AG09319 (cell line): ENCODE measurements at places on chromosomes 7 and 10.

GRCh38 chr10:68224810-68225209 lies 7.1 kb downstream of the ATOH7 start:
- no peak for DNase-seq

GRCh38 chr7:33590916-33591315 lies 314.4 kb upstream of the BMPER start:
- DNase-seq = no peak

DNA sequence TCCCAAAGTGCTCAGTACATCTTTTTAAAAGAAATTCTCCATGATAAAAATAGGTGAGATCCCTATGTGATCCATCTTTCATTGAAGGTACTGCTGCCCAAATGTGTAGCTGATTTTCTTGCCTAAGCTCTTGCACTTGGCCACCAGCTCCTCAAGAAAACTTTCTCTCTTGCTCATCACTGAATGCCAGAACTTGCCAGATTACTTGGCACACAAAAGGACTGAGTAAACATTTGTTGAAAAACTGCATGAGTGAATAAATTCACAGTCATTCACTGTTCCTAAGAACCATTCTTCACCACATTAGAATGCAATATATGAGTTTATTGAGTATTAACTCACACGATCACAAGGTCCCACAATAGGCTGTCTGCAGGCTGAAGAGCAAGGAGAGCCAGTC lies 99.9 kb downstream of the TRIL start:
- DNase-seq = no peak

DNA sequence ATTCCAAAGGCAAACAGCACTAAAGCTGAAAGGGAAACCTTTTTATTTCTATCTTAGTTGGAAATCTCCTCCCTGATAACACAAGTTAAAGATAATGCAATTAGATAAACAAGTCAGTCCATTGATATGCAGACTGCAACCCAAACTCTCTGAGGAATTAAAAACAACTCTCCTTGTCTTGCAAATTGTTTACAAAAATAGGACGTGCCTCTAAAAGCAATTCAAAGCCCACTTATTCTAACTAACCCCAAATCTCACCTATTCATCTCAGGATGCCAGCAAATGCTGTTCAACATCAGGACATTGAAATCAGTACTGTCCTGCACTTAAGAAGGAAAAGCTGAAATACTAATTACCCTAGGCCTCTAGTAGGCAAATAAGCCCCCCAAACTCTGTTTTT lies 12.8 kb downstream of the SHTN1 start:
- DNase-seq = no peak

GRCh38 chr7:12119620-12120303 lies 91.3 kb upstream of the TMEM106B start:
- no peak for DNase-seq

DNA sequence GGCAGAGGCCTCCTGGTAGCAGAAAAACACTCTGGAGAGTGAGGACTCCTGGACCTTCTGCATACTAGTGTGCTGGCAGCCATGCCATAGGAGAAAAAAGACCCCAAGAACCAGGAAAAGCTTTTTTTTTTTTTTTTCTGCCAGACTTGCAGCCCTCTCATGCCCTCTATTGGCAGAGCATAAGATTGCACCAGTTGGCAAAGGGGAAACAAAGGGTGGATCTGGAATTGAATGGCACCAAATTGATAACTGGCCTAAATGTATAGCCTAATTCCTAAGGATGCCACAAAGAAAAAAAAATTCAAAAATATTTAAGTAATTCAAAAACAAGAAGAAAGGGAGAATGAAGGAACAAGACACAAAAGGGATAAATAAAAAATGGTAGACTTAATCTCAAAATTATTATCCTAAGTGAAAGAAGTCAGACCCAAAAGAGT lies 112.5 kb upstream of the GHITM start:
- DNase-seq = no peak

DNA sequence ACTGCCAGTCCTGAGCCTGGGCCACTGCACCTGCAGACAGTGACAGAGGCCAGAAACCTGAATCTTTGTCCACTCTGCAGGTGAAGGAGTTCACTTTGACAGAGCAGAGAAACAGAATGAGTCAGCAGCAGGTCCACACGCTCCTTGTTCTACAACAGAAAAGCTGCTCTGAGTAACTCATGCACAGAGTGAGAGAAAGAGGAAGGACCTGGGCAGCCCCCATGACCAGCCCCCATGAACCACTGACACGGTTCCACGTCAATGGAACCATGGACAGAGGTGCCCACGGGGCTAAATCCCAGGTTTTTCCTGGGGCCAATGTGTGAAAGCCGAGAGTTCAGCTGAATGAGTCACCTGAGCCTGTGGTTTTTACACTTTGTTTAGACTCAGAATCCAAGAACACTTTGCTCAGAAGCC lies 40.8 kb upstream of the CTBP2 start:
- DNase-seq = no peak

DNA sequence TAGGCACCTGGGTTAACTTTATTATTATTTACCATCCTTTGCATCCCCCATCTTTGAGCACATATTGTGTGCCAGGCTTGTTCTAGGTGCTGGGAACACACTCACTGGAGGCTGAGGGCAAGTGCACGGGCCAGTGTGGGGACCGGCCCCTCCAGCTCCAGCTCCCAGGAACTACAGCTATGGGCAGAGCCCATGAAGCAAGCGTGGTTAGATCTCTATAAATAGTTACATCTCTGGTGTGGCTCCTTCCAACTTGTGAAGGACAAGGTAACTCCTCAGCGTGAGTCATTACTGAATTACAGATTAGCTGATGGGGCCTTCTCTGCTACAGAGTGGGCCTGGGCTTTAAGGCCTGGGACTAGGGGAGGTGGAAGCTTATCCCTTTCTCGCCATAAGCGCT lies 583.5 kb downstream of the SDK1 start:
- no peak for DNase-seq

DNA sequence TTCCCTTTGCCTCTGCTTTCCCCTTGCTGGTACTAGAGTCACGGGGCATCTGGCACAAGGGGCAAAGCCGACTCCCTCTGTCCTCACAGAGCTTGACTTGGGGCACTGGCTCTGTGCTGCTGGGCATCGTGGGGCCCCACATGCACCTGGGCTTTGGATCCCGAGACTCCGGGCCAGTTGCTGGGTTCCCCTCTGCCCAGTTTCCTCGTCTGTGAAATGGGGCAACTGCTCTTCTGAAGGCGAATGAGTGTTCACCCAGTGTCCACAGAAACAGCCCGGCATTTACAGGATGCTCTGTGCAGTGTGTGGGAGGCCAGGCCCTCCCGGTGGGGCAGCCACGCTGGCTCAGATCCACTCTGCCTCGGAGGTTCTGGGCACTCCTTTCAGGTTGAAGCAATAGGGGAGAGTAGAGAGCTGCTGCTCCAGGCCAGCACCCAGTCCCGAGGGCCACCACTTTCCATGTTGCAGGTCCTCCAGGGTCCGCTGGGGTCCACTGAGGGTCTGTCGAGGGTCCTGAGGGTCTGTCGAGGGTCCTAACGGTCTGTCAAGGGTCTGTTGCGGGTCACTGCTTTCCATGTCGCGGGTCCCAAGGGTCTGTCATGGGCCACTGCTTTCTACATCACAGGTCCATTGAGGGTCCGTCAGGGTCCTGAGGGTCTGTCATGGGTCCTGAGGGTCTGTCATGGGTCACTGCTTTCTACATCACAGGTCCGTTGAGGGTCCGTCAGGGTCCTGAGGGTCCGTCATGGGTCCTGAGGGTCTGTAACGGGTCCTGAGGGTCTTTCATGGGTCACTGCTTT lies 103.6 kb downstream of the VIPR2 start:
- no peak for DNase-seq

DNA sequence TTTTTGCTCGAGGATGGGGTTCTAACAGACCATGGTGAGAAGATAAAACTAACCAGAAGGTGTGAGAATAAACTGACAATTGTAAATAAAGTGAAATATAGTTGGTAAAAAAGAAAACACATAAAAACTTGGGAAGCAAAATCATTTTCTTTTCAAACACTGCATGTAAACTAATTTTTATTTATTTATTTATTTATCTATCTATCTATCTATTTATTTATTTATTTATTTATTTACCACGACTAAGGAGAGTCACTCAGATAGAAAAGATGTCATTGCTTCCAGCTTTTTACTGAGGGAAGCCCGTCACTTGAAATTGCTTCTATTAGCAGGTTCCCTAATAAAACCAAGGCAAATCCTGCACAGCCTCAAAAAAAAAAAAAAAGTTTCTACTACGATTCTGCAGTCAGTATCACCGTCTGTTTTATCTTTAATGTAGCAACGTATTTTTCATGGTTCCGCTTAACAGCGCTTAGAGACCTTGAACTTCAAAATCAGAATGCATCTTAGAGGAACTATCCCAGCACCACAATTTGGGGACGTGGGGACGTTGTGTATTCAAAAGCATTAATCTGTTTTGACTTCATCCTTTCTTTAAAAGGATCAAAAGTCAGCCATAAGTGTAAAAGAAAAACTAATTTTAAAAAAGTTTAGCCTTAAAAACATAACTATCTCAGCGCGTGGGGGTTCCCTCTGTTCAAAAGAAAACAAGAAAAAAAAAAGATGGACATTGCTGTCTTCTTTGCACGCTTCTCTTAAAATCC lies 33.3 kb upstream of the EBLN1 start:
- no peak for DNase-seq

GRCh38 chr10:16816171-16816570 lies 1.1 kb downstream of the RSU1 start:
- DNase-seq = no peak

DNA sequence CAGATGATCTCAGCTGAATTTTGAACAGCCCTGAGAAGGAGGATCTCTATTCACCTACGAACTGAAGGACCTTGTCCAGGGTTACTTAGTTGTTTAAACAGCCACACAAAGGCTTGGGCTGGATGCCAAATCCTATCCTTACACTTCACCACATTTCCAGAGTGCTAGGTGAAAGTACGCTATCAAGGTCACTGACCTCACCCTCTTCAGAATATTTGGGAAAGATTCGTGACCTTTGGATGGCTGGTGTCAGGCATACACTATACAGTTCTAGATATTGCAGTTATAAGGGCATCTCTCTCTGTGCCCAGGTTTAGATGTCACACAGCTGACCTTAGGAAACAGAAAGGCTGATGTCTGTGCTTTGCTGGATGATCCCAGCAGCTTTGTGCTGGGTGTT lies 61.2 kb upstream of the ABLIM1 start:
- no peak for DNase-seq

- no peak for DNase-seq
Measured at GRCh38 chr7:20474249-20474648, 141.2 kb upstream of the ABCB5 start.

DNA sequence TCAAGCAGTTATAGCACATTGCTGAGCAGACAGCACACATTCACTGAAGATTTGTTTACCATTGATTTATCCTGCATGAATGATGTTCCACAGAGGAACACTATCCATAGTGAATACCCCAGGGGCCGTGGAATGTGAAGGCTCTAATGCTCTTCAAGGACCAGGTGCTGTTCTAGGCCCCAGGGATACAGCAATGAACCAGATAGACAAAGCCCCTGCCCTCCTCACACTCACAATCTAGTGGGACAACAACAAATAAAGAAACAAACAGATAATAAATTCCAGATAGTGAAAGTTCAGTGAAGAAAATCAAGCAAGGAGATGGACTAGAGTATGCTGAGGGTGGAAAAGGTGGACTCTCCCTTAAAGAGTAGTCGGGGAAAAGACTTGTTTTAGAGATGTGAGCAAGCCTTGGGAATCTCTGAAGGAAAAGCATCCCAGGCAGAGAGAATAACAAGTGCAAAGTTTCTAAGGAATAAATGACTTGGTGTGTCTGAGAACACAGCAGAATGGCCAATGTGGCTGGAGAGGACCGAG lies 117.7 kb downstream of the CCDC71L start:
- no peak for DNase-seq

GRCh38 chr10:90125456-90126255 lies 424.3 kb downstream of the KIF20B start:
- DNase-seq = no peak

GRCh38 chr10:125521721-125522680 lies 161.0 kb downstream of the TEX36 start:
- no peak for DNase-seq

DNA sequence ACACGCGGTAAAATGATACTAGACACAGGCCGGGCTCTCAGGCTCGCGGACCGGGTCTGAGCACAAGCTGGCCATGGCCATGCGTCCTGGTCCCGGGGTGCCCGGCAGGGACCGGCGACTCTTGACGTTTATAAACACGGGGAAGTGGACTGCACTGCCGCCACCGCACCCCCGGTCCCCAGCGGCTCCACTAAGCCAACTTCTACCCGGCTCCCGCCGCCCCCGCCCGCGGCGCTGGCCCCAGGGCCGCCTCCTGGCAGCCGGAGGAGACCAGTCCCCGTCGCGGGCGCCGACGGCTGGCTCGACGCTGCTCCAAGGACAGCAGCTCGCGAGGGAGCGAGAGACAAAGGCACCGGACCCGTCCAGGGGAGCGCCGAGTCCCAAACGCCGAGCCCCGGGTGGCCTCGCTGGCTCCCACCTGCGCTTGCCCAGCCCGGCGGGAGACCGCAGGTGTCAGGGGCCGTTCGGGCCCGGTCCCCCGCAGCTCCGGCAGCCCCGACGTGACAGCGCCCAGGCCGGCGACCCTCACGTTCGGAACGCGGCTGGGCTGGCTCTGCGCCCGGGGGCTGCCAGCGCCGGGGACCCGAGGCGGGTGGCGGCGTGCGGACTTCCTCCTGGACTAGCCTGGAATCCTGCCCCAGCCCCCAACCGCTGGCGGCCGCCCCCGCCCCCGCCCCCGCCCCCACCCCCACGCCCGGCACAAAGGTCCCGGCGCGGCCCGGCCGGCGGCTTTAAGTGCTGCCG lies 517 bp downstream of the ITGB1 start:
- no peak for DNase-seq

DNA sequence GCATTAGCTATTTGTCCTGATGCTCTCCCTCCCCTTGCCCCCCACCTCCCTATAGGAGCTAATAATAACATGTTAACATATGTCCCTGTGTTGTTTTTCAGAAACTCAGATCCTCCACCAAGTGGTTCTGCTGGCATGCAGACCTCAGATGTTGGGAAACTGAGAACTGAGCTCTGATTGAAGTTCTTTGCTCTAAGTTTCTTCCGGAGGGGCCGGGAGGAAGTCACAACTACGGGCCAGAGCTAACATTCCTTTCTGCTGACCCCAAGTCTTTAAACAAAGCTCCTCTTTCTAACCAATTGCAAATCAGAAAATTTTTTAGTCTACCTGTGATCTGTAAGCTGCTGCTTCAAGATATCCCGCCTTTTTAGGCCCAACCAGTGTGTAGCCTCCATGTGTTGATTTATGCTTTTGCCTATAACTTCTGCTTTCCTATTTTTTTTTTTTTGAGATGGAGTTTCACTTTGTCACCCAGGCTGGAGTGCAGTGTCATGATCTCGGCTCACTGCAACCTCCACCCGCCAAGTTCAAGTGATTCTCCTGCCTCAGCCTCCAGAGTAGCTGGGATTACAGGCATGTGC lies 66.6 kb downstream of the LYZL1 start:
- no peak for DNase-seq

DNA sequence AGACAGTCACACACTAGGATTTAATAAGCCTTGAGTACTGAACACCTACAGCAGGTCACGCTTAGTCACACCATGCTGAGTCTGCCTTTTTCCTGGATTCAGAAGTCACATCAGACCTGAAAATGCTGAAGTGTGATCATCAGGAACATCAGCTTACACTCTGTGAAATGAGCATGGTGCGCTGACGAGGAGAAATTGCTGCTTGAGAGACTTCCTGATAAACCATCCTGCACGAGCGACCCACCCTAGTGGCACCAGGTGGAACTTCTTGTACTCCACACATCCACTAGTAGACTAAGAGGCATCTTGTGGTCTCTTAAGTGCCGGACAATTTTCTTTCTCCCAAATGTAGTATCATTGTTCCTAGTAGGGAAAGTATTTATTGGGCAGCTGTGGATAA lies 51.8 kb upstream of the MRLN start:
- no peak for DNase-seq
